Mesothelial cell of epicardium (in vitro differentiated cells): ENCODE measurements at places on chromosomes 1 and 21. TPM values are rescaled to one million over a fixed set of nuclear protein-coding genes. Genes with fewer than 3 reads are reported as not detected.

- peak; percentile 75 for DNase-seq
- peaks cover 45% of the 10 kb centered on the region for H3K4me1 ChIP-seq
- peak overlapping the region; percentile 75 for H3K4me3 ChIP-seq
- peaks cover 17% of the 10 kb centered on the region for H3K27me3 ChIP-seq
Measured at GRCh38 chr1:151512801-151513625, 1.8 kb downstream of the CGN start.

DNA sequence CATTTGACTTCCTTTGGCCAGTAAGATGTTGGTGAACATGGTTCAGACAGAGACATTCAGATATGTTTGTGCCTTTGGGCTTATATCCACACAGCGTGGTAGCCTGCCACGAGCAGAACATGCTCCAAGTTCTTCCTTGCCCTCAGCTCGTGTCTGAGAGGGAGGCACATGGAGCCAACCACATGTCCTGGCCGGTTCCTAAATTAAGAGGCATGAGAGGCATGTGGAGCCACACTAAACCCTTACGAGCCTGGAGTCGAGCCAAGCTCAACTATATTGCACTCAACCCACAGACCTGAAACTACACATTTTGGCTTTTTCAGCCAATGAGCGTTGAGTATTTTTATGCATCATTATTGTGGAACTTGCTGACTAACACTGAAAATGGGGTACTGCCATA, 133.7 kb upstream of the KCNK1 start:
- no peak for DNase-seq
- H3K4me1 ChIP-seq = no peaks in the 10 kb centered on the region
- peaks cover 9% of the 10 kb centered on the region for H3K27me3 ChIP-seq
- H3K27ac ChIP-seq = no peak overlapping the region

GRCh38 chr1:2882966-2883696, 81.6 kb upstream of the TTC34 start:
- H3K4me1 ChIP-seq = no peaks in the 10 kb centered on the region
- DNase-seq = no peak
- H3K4me3 ChIP-seq = no peak overlapping the region
- no peak overlapping the region for H3K27ac ChIP-seq
- no peaks in the 10 kb centered on the region for H3K27me3 ChIP-seq

The FABP3 gene
- 4.5 to 6.7 TPM (median 4.6 TPM) in 3 replicates for total RNA-seq

- no peaks in the 10 kb centered on the region for H3K36me3 ChIP-seq
- H3K27me3 ChIP-seq = peaks cover 89% of the 10 kb centered on the region
- DNase-seq = no peak
- no peaks in the 10 kb centered on the region for H3K4me1 ChIP-seq
- no peak overlapping the region for H3K27ac ChIP-seq
Measured at GRCh38 chr1:11569551-11569950, 84.7 kb downstream of the FBXO2 start.

DNA sequence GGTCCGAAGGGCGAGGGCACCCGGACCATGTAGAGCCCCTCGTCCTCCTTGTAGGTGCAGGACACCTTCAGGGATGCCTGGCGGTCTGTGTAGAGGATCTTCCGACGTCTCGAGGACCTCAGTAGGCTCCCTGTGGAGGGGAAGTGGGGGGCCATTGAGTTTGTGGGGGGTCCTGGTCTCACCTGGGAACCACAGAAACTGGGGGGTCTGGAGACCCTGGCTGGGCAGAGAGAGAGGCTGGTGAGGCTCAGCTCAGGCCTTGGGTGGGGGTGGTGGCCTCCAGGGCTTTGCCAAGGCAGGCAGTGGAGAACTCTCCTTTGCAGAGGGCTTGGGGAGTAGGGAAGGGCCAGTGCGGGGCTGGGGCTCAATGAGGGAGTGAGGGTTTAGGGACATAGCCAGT, 19.0 kb downstream of the MYOM3 start:
- no peaks in the 10 kb centered on the region for H3K36me3 ChIP-seq
- no peak overlapping the region for H3K27ac ChIP-seq
- H3K4me1 ChIP-seq = peaks cover 5% of the 10 kb centered on the region
- no peak for DNase-seq
- peaks cover 2% of the 10 kb centered on the region for H3K27me3 ChIP-seq
- no peak overlapping the region for H3K4me3 ChIP-seq

- peaks cover 5% of the 10 kb centered on the region for H3K27me3 ChIP-seq
- H3K36me3 ChIP-seq = no peaks in the 10 kb centered on the region
- no peak overlapping the region for H3K4me3 ChIP-seq
- no peak for DNase-seq
- no peak overlapping the region for H3K27ac ChIP-seq
- H3K4me1 ChIP-seq = no peaks in the 10 kb centered on the region
Measured at GRCh38 chr1:207181847-207182246, 77.8 kb downstream of the C4BPA start.

GRCh38 chr1:211532088-211532444, 40.1 kb upstream of the RD3 start:
- no peak overlapping the region for H3K27ac ChIP-seq
- DNase-seq = no peak
- H3K27me3 ChIP-seq = no peaks in the 10 kb centered on the region
- H3K4me1 ChIP-seq = no peaks in the 10 kb centered on the region

DNA sequence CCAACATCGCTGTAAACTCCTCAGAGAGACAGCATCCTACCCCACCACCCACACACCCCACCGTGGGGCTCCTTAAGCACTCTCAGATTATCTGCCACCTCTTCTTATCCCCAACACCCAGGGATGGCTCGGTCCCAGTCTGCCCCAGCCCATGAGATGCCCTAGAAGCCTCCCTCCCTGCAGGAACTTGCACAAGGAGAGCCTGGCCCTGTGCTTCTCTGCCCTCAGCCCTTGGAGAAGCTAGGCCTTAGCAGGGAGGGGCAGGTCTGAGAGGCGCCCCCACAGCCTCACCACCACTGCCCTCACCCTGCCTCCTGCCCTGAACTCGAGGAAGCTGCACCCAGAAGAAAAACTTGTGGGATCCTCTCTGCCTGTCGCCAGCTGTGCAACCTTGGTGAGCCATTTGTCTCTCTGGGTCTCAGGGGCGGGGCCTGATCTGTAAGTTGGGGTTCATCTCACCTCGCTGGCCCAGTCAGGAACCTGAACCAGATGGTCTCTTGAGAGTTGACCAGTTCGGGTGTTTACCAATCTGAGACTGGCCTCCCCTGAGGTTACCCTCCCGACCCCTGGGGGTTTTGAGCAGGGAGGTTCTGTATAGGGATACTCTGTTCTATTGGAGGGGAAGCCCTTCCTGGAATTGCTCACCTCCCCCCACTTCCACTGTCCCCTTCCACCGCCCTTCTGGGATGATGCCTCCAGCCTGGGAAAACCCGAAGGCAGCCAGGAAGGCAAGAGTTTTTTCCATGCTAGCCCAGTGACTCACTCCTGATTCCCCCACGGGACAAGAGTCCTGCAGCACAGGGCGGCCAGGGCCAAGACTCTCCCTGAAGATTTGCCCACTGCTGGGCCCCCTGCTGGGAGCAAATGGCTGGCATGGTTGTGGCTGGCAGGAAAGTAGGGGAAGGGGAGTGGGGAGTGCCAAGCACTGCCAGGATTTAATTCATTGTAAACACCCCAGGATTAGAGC, at the start of gene S100A3:
Gene S100A3 (minus strand): TSS at position 537 of the 967 bp plus-strand sequence. CDS start 773 bp downstream, outside the sequence.
- H3K4me1 ChIP-seq = peaks cover 74% of the 10 kb centered on the region
- H3K27me3 ChIP-seq = no peaks in the 10 kb centered on the region
- peak within 1 kb of the TSS; percentile 66 for H3K27ac ChIP-seq
- no peak for DNase-seq

- H3K27ac ChIP-seq = no peak overlapping the region
- H3K36me3 ChIP-seq = no peaks in the 10 kb centered on the region
- H3K4me1 ChIP-seq = peaks cover 9% of the 10 kb centered on the region
- H3K27me3 ChIP-seq = no peaks in the 10 kb centered on the region
- H3K4me3 ChIP-seq = no peak overlapping the region
Measured at GRCh38 chr1:111538343-111539025, 35.1 kb upstream of the ADORA3 start.

DNA sequence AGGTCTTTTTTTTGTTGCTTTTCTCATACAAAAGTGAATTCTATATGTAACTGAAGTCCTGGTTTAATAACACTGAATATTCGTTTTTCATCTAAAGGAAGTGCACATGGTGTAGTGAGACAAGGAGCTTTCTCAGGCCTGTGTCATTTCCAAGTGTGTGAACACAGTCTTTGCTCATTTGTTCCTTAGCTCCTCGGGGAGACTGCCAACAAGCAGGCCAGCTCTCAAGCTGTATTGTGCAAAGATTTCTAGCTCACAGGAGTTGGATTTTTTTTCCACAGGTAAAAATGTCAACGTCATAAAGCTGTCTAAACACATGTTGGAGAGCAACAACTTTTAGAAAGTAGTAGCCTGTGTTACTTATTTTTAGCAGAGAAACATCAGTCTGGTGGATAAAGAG, 87.8 kb upstream of the S1PR1 start:
- H3K4me1 ChIP-seq = peaks cover 41% of the 10 kb centered on the region
- DNase-seq = no peak
- H3K36me3 ChIP-seq = no peaks in the 10 kb centered on the region
- peak overlapping the region; percentile 84 for H3K27ac ChIP-seq

DNA sequence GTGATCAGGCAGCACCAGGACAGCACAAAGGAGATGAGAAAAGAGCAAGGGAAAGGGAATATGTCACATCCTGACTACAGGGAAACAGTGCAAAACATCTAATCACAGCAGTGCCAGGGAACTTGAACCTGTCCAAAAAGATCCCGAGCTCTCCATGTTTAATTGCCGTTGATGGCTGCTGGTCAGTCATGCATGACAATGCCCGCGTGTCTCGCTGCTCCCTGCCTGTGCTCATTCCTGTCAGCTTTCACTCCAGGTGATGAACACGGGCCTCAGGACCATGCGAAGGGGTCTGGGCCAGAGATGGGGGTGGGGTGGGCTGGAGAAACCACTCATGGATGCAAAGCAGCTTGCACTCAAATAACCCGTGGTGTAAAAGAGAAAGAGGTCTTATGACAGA, 287.0 kb downstream of the GPATCH2 start:
- no peak for DNase-seq
- no peaks in the 10 kb centered on the region for H3K36me3 ChIP-seq
- no peak overlapping the region for H3K27ac ChIP-seq
- H3K4me3 ChIP-seq = no peak overlapping the region

DNA sequence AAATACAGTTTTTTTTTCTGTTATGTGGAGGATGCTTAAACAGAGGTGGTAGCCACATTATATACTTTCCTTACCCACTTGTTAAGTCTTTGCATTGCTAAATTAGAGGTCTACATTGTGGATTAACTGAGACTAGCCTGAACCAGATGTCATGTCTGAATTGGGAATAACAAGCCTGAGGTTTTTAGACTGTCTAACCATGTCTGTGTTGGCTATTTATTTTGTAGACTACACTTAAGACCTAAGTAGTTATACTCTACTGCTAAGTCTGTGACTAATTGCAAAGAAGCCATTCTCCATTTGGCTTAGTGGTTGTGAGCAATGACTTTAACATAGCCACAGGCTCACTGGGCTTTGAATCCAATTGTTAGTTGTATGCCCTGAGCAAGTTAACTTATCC, 45.4 kb downstream of the CDC14A start:
- peaks cover 9% of the 10 kb centered on the region for H3K36me3 ChIP-seq
- peaks cover 12% of the 10 kb centered on the region for H3K4me1 ChIP-seq
- no peak overlapping the region for H3K4me3 ChIP-seq
- no peak overlapping the region for H3K27ac ChIP-seq
- no peaks in the 10 kb centered on the region for H3K27me3 ChIP-seq
- no peak for DNase-seq

DNA sequence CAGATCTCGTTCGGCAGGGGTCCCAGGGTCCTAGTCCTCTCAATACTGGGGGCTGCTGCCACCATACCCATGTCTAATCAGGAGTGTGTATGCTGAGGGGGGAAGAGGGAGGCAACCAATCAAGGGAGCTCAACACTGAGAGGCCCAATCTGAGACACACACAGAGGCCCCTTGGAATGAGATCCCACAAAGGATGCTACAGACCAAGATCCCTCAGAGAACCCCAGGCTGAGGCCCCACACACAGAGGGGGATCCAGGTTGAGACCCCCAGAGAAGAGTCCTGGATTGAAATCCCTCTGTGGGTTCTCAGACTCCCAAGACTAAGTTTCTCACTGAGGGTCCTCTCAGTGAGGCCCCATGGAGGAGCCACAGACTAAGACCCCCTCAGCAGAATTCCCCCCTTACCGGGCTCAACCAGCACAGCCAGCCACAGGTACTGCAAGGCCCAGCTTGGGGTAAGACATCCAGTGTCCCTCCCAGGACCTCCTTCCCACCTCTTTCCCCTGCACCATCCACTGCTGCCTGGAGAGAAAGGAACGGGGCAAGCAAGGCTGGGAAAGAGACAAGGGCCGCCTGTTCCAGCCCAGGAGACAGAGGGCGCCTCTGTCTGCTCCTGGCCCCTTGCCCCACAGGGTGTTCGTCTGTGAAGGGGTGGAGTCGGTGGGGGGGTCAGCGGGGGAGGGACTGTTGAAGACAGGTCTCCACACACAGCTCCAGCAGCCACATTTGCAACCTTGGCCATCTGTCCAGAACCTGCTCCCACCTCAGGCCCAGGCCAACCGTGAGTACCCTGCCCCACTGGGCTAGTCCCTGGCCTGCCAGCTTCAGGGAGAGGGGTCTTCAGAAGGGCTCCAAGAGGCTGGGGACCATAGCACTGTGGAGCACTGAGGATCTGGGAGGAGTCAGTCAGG, at the start of gene S100A1:
Gene S100A1 (plus strand): TSS at position 720 of the 912 bp plus-strand sequence. CDS start 2,088 bp downstream, outside the sequence.
- H3K4me3 ChIP-seq = peak within 1 kb of the TSS; percentile 80
- peak within 1 kb of the TSS; percentile 97 for H3K27ac ChIP-seq
- H3K36me3 ChIP-seq = peaks cover 11% of the 10 kb centered on the region
- no peak for DNase-seq

GRCh38 chr1:23163395-23163794, 5.3 kb downstream of the LUZP1 start:
- no peaks in the 10 kb centered on the region for H3K27me3 ChIP-seq
- DNase-seq = no peak
- no peaks in the 10 kb centered on the region for H3K36me3 ChIP-seq
- H3K4me3 ChIP-seq = no peak overlapping the region
- peaks cover 38% of the 10 kb centered on the region for H3K4me1 ChIP-seq

The KLHDC9 gene
- total RNA-seq = 4.2 to 5.4 TPM (median 5.4 TPM) in 3 replicates

GRCh38 chr1:228424685-228425660, 8.3 kb upstream of the TRIM17 start:
- DNase-seq = no peak
- no peak overlapping the region for H3K27ac ChIP-seq
- no peaks in the 10 kb centered on the region for H3K36me3 ChIP-seq
- no peak overlapping the region for H3K4me3 ChIP-seq

DNA sequence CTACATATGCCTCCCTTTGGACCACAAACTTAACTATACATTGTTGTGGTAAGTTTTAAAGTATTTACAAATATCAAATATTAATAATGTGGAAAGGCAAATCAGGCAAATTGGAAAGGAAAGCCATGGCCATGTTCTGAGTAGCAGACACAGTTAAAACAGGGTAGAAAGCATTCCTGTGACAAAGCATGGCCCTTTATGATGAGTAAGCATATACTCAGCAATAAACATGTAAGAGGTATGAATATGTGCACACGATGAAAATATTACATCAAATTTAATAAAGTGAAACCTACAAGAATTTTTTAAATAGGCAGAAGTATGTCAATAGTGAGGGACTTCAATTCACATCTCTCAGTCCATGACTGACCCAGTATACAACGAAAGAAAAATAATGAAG, 389.2 kb downstream of the DSCAM start:
- no peaks in the 10 kb centered on the region for H3K4me1 ChIP-seq
- no peak for DNase-seq
- H3K27me3 ChIP-seq = peaks cover 44% of the 10 kb centered on the region
- H3K27ac ChIP-seq = no peak overlapping the region

- H3K36me3 ChIP-seq = peaks cover 57% of the 10 kb centered on the region
- DNase-seq = no peak
- H3K4me3 ChIP-seq = no peak overlapping the region
- H3K4me1 ChIP-seq = no peaks in the 10 kb centered on the region
- H3K27me3 ChIP-seq = no peaks in the 10 kb centered on the region
- no peak overlapping the region for H3K27ac ChIP-seq
Measured at GRCh38 chr21:31236528-31236927, 107.5 kb downstream of the TIAM1 start.
